ENCODE measurements at places on chromosomes 1 and 21.

DNA sequence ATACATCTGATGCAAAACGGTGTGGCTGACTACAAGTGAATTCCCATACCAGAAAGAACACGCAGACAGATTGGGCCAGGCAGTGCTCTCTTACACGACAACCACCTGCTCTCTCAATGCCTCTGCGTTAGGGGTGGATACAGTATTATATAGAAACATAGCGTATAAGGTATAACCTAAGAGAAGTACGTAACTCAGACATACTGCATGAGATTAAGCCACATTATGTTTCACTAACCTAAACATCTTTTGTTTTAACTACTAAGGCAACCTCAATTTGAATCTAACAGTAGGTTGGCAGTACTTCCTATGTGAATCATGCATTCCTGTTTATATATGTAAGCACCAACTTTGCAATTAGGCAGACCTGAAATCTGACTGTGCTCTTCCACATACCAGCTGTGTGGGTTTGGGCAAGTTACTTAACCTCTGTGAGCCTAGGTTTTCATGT lies 58.1 kb upstream of the COA6 start:
- no peak for DNase-seq
- no peaks in the 10 kb centered on the region for H3K36me3 ChIP-seq
- no peaks in the 10 kb centered on the region for H3K27me3 ChIP-seq
- H3K27ac ChIP-seq = peak overlapping the region; percentile 95
- peaks cover 61% of the 10 kb centered on the region for H3K4me1 ChIP-seq

DNA sequence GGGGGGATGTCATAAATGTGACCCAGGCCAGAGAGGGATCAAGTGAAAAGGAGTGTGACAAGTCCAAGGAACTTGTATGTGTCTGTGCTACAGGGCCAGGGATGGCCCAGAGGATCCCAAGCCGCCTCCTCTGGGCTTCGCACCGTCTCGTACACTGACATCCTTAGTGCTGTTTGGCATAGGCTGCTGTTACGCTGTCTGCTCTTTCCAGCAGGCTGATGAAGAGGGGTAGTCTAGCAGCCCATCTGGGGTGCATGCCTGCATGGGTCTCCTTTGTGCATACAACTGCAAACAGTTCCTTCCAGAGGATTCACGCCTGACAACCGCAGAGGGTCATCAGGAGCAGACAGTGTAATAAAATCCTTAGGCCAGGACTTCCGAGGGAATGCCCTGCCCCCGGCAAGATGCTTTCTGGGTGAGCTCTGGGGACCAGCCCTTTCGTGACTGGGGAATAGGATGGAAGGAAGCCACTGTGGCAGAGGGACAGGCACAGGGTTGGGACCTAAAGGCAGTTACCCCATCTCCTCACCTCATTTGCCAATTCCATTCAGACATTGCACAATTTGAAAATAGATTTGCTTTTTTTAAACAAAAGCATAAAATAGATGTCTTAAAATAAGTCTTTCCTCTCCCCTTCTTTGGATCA lies 6.3 kb upstream of the GOLT1A start:
- no peak overlapping the region for H3K4me3 ChIP-seq
- H3K27ac ChIP-seq = no peak overlapping the region
- no peaks in the 10 kb centered on the region for H3K36me3 ChIP-seq
- H3K27me3 ChIP-seq = no peaks in the 10 kb centered on the region

DNA sequence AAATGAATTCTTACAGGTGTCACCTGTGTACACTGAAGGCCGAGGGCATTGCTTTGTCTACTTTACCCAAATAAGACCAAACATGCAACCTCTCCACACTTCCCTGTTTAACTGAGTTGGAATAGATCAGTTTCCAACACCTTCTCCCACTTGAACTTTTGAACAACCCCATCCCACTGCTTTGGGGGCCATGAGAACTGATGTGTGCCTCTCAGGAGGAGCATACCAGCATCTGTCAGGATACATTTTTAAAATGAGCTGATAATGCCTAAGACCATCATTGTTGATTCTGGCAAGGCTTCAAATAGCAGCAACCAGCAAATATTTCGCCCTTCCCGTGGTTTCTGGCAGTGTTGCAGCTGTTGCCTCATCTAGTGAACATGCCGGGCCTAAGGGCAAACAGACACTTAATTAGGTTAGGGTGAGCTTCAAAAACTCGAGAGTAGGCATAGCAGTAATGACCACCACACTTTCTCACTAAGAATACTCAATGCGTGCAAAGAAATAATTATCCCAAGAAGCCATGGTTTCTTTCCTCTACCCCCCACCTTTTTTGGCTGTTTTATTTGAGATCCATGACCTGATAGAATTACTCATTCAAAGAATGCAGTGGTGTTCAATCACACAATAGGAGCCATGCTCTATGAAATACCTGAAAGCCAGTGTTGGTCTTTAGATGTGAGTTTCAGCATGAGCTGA lies 63.7 kb downstream of the MAP10 start:
- H3K27me3 ChIP-seq = no peaks in the 10 kb centered on the region
- no peak overlapping the region for H3K4me3 ChIP-seq

GRCh38 chr21:32320059-32320458 lies 21.4 kb downstream of the MRAP start:
- no peak for DNase-seq
- peaks cover 1% of the 10 kb centered on the region for H3K36me3 ChIP-seq
- H3K27me3 ChIP-seq = no peaks in the 10 kb centered on the region

DNA sequence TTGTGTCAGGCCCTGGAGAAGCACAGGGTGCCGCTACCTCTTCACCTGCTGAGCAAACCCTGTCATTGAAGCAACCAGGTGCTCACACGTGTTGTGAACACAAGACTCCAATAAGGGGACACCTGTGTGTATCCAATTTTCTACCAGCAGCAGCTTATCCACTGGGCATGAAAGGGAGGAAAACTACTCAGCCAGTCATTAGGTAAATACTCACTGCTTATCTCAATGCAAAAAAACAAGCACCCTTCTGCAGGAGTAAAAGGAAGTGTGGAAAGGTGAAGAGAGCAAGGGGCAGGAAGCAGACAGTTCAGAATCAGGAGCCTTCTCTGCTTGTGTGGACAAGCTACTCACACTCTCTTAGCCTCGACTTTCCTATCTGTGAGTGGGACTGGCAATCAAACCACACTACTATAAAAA lies 148.9 kb downstream of the ETS2 start:
- no peak for DNase-seq
- no peaks in the 10 kb centered on the region for H3K27me3 ChIP-seq
- no peaks in the 10 kb centered on the region for H3K4me1 ChIP-seq

DNA sequence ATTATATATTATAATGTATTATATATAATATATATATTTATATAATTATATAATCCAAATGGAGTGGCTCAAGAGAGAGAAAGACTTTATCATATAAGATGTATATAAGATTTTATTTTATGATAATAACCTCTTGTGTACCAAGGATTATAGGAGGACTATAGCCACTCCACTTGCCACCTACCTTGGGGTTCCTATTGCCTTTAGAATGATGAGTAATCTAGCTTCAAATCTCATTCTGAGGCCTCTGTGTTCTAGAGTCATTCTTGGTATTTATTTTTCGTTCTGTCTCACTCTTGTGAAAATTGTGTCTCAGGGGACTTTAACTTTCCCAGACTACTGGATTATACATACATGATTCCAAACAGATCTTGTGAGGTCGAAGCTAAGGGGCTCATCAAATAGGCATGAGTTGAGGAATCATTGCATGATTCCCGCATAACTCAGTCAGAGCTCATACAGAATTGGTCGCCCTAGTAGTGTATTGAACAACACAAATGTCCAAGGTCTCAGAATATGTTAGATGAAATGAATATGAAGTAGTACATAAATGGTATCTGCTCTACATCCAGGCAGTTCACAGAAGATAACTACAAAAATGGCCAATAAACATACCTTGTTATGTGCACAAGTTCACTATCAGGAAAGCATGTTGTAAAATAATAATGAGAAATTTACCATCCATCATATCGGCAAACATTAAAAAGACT lies 159.5 kb upstream of the RNPC3 start:
- no peak overlapping the region for H3K4me3 ChIP-seq
- no peaks in the 10 kb centered on the region for H3K36me3 ChIP-seq
- H3K27me3 ChIP-seq = no peaks in the 10 kb centered on the region
- no peaks in the 10 kb centered on the region for H3K4me1 ChIP-seq

DNA sequence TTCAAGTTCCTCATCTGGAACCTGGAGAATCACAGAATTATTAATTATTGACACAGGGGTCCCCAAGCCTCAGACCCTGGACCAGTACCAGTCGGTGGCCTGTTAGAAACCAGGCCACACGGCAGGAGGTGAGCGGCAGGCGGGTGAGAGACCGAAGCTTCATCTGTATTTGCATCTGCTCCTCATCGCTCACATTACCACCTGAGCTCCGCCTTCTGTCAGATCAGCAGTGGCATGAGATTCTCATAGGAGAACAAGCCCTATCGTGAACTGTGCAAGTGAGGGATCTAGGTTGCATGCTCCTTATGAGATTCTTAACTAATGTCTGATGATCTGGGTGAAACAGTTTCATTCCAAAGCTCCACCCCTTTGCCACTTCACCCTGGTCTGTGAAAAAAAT lies 125.9 kb downstream of the C1orf21 start:
- no peak overlapping the region for H3K27ac ChIP-seq
- no peaks in the 10 kb centered on the region for H3K4me1 ChIP-seq

DNA sequence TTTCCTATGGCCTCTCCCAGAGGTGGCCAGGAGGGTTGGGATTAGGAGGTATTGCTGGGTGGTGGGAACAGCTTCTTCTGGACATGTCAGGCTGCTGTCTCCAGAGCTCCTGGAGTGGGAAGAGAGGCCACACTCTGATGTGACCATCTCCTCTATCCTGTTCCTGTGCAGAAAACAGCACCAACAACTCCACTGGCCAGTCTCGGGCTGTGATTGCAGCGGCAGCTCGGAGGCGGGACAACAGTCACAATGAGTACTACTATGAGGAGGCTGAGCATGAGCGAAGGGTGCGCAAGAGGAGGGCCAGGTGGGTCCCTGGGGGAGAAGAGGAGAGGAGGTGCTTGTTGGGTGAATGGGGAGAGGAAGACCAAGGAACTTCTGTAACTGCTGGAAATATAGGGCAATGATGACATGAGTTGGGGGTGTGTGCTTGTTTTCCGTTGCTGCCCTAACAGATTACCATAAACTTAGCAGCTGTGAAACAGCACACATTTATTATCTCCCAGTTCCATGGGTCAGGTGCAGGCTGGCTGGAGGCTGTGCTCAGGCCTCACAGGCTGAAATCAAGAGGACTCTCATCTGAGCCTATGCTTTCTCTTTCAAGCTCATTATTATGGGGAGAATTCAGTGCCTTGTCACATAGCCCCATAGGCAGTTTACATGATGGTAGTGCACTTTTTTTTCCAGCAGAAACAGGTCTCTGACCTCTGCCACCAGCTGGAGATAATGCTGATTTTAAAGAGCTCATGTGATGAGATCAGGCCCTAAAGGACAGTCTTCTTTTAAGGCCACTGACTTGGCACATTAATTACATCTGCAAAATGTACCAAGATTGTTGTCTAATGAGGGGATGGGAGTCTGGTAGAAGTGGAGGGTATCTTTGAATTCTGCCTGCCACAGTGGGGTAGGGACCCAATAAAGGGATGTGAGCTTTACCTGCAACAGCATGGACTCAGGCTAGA lies 20.8 kb downstream of the VANGL2 start:
- H3K4me1 ChIP-seq = peaks cover 4% of the 10 kb centered on the region
- DNase-seq = no peak
- no peak overlapping the region for H3K4me3 ChIP-seq
- H3K27ac ChIP-seq = no peak overlapping the region

GRCh38 chr1:1073743-1074587 lies at the start of gene RNF223:
TSS of gene RNF223 (minus strand) at chr1:1074306. CDS start at chr1:1072566, 1,740 bp downstream.
- no peaks in the 10 kb centered on the region for H3K36me3 ChIP-seq
- peaks cover 8% of the 10 kb centered on the region for H3K27me3 ChIP-seq
- no peak within 1 kb of the TSS for H3K27ac ChIP-seq
- no peak within 1 kb of the TSS for H3K4me3 ChIP-seq
- no peak for DNase-seq

GRCh38 chr21:41630249-41630648 lies 122.3 kb upstream of the TMPRSS2 start:
- DNase-seq = no peak
- H3K27me3 ChIP-seq = peaks cover 11% of the 10 kb centered on the region
- H3K36me3 ChIP-seq = no peaks in the 10 kb centered on the region
- no peaks in the 10 kb centered on the region for H3K4me1 ChIP-seq

GRCh38 chr21:36478941-36479340 lies 981 bp downstream of the CLDN14 start:
- no peaks in the 10 kb centered on the region for H3K4me1 ChIP-seq
- DNase-seq = no peak
- H3K27me3 ChIP-seq = no peaks in the 10 kb centered on the region
- no peak overlapping the region for H3K4me3 ChIP-seq
- H3K27ac ChIP-seq = no peak overlapping the region

- H3K27ac ChIP-seq = no peak overlapping the region
- DNase-seq = no peak
- no peaks in the 10 kb centered on the region for H3K4me1 ChIP-seq
- H3K4me3 ChIP-seq = no peak overlapping the region
- no peaks in the 10 kb centered on the region for H3K27me3 ChIP-seq
Measured at GRCh38 chr1:3573500-3573899, 37.8 kb downstream of the MEGF6 start.

DNA sequence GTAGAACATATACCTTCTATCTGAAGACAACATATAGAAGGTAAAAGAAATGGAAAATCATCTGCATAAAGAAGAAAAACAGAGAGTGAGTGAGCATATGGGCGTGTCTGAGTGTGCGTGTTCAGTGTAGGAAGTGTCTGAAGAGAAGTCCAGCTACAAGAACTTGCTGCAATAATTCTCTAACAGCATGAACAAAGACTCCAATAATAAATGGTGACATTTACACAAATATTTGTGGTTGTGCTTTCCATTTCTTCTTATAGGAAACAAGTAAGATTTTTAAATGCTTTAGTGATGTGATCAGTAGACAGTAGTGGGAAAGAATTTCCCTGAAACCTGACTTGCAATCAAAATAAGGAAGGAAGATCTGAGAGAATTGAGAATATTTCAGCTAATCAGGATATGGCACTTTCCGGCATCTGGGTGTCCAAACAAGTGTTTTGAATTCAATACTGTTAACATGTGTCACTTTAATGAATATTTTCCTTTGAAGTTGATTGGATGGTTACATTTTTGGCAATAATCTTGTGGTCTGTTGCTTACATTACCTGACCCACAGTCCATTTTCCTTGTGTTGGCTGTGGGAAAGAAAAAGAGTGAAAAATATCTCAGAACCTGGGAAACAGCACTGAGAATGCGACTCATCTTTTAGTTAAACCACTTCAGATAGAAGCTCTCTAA lies 154.0 kb downstream of the TGFB2 start:
- peaks cover 6% of the 10 kb centered on the region for H3K4me1 ChIP-seq
- H3K36me3 ChIP-seq = no peaks in the 10 kb centered on the region
- H3K27ac ChIP-seq = no peak overlapping the region
- H3K4me3 ChIP-seq = no peak overlapping the region
- no peak for DNase-seq
